Fibroblast of lung (primary cell): ENCODE measurements at places on chromosomes 7 and 10. TPM values are rescaled to one million over a fixed set of nuclear protein-coding genes. Genes with fewer than 3 reads are reported as not detected.

GRCh38 chr7:107971613-107972012 is 31.3 kb downstream of the LAMB1 start:
- no peak for DNase-seq

DNA sequence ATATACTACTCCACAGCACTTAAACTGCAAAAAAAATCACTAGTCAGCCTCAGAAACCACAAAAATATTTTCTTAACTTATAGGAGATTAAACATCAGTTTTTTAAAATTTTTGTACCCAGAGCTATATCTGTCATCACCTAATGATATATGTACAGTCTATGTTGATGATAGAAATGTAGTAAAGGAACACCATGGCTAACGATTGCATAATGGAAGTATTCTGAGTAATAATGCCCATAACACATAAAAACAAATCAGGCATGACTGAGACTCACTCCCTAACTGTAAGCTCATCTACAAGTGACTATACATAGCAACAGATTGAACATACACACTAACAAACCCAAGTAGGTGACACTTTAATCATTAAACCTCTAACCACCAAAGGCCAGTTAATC is 51.3 kb downstream of the TSPAN12 start:
- no peak for DNase-seq

DNA sequence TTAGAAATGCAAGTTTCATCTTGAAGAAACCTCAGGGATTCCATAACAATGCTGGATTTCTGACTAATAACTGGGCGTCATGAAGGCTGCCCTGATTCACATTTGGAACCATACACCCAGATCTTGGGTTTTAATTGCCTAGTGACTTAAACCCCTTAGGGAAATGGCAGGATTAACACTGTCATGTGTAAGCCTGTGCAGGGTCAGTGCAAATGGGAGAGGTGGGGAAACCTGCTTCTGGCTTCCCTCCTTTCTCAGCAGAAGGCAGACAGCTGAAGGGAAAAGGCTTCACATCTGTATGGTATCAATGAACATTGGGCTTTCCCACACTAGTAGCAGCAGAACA is 364.2 kb downstream of the ANKRD30A start:
- DNase-seq, result no peak

- DNase-seq, result peak; percentile 78
Observed at GRCh38 chr10:79079490-79080355, 11.0 kb downstream of the ZMIZ1 start.

DNA sequence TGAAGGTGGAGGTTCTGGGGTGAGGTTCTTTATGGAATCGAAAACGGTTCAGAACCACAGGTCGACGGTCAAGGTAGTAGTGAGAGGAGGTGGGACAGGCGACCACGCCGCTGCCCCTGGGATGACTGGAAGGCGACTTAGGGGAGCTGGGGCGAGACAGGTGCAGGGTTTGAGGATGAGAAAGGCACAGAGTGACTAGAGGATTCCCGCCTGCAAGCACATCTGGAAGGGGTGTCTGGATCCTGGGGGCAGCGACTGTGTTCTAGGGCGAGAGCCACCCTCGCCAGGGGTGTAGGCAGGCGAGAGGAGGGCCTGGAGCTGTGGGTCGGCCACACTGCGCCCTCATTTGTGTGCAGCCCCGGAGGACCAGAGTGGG is 468 bp upstream of the IRF5 start:
- no peak for DNase-seq

DNA sequence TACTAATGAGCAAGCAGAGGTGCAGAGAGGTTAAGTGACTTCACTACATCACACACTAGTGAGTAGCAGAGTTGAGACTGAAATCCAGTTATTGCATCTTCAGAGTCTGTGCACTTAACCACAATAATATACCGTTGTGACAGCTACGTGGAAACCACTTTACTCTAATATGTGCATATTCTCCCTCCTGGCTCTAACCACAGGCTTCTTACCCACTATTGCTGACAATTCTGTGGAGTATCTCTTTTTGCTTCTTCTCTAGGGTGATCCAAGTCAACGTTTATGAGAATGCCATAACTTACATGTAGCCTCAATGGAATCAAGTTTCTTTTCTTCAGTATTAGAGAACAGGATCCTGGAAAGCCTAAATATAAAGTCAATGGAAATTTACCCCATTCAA is 64.2 kb upstream of the MEOX2 start:
- no peak for DNase-seq

DNA sequence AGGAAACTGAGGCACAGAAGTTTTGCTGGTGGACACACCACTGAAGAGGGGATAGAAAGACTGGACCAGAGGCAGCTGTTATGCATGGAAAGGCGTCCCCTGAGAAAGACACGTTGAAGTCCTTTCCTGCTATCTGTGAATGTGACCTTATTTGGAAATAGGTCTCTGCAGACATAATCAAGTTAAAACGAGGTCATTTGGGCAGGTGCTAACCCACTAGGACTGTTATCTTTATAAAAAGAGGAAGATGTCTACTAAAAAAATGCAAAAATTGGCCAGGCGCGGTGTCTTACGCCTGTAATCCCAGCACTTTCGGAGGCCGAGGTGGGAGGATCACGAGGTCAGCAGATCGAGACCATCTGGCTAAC is 31.6 kb downstream of the ELMO1 start:
- DNase-seq, result no peak

GRCh38 chr10:22927661-22928403 is at the start of gene ARMC3:
Gene ARMC3, plus strand, starts transcription at chr10:22928053. Its CDS starts 3,944 bp downstream, at chr10:22931997.
- peak; percentile 52 for DNase-seq

DNA sequence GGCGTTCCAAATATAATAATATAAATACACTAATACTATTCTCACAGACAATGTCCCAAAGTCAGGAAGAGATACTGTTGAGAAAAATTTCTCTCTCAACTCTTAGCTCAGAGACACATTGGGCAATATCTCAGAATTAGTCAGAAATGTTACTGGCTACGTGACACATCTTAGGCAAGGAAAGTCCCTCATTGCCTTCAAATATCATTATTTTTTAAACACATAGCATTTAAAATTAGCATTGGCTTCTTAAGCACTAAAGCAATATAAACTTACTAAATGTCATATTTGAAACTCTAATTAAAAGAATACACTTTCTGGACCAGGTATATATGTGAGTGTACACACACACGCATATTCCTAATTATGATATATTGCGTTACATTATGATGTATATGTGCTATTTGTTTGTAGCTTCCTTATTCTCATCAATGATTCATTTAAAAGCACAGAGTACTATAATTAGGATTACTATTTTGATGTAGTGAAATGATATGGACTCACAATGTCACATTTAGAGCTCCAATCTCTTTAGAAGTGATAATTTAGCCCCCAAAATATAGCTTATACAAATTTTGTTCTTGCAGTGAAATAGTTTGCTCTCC is 255.8 kb downstream of the TWIST1 start:
- DNase-seq, result peak; percentile 77

DNA sequence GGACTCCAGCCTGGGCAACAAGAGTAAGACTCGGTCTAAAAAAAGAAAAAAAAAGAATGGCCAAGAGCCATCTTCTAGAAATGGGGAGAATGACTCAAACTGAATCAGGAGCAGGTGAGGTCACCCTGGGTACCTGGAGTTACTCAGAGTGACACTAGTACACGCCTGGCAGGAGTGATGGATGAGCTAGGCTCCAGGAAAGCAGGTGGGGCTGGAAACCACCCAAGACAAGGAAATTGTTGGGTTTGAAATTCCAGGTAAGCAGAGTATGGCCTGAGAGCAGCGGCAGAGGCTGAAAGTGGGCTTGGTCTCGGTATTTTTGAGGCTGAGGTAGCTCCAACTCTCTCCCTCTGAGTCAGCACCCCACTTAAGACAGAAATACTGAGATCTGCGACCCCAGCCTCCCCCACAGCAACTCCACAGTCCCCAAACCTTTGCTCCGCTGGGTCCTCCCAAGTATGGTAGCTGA is 18.5 kb downstream of the DDIT4 start:
- peak; percentile 45 for DNase-seq

DNA sequence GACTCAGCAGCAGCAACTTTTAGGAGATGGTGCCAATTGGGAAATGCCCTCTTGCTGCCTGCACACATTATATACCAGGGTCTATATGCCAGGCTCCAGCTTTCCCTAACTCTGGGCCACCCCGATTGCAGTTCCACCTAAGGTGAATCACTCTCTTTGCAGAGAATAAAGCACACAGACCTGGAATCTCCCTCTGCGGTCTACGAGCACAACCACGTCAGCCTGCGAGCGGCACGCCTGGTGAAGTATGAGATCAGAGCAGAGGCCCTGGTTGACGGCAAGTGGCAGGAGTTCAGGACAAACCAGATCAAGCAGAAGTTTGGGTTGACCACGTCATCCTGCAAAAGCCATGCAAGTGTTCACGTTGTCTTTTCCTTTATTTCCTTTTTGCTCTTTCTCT is 38.2 kb upstream of the PLEKHA1 start:
- no peak for DNase-seq

GRCh38 chr10:47019155-47020145 is 108.2 kb downstream of the PTPN20 start:
- no peak for DNase-seq

GRCh38 chr7:2173189-2173827 is 59.4 kb downstream of the MAD1L1 start:
- no peak for DNase-seq

DNA sequence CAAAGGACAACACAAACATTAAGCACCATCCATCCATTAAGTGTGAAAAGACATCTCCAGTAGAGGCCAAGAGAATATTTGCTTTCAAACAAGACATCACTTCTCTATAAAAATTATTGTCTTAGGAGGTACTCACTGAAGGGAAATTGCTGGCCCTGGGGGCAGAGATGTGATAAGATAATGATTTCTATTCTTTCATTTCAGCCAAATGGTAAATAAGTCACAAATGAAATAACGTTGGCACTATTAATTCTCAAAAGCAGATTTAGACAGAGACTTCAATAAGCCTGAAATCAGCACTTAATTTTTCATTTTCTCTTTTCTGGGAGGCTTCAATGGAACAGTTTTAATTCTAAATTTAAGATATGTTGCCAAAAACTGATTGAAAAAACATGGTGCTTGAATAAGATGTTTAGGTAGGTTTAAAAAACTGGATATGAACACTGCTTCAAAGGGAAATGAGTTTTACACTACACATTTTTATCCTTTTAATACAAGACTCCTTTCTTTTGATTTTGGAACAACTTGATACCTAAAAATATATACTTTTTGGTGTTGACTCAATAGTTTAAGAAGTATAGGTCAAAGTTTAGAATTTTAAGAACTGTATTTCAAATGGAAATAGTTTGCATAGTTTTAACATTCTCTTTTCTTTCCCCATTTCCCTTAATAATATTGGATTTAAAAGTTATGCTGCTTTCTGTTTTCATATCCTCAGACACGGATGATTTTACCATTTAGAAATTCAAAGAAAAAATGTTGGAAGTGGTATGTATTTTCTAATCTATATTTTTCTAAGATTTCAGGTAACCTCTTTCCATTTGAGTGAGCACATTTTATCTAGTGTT is 204.0 kb downstream of the AHR start:
- no peak for DNase-seq

DNA sequence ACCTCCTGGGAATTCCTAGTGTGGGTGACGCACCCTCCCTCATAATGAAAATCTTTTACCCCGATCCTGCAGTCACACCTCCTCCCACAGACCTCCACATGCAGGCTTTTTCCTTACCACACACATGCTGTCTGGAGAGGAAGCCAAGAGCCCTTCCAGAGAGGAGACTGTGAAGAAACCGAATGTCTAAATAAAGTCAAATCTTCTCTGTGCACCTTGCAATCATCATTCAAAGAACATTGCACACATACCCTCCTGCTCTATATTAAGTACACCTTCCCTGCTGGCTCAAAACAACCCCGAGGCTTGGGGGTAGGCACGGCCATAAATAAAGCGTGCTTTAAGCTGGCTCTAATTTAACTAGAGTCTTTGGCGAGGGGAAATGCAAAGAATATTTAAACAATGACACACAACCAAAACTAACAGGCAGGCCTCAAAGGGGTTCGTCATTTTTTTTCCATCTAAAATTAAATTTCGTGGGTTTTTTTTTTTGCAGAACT is 34.9 kb downstream of the CALML3 start:
- peak; percentile 63 for DNase-seq

GRCh38 chr7:149622444-149623210 is 125.0 kb upstream of the ZNF746 start:
- no peak for DNase-seq

KAZALD1 gene
- polyA plus RNA-seq, result 4.6 and 15.3 TPM in 2 replicates

CFAP46 gene
- polyA plus RNA-seq, result 0.25 and 0.64 TPM in 2 replicates

TMEM176A gene
- 0.12 and 0.38 TPM in 2 replicates for polyA plus RNA-seq

LRRN3 gene
- polyA plus RNA-seq, result 3.9 and 4.4 TPM in 2 replicates

MCM10 gene
- 3.1 and 10.4 TPM in 2 replicates for polyA plus RNA-seq

CDC14C gene
- 0.08 and 0.14 TPM in 2 replicates for polyA plus RNA-seq

AZGP1 gene
- not detected in 2 replicates for polyA plus RNA-seq

COL13A1 gene
- polyA plus RNA-seq, result 5.7 and 10.7 TPM in 2 replicates

GSTO2 gene
- 2.9 and 5.9 TPM in 2 replicates for polyA plus RNA-seq

SEMA3A gene
- polyA plus RNA-seq, result 45.2 and 84.3 TPM in 2 replicates

PALD1 gene
- polyA plus RNA-seq, result 0.09 and 0.41 TPM in 2 replicates

TBC1D12 gene
- polyA plus RNA-seq, result 5.4 and 7.8 TPM in 2 replicates

ADARB2 gene
- polyA plus RNA-seq, result not detected in 2 replicates
